ENCODE measurements at places on chromosomes 11 and 22.

DNA sequence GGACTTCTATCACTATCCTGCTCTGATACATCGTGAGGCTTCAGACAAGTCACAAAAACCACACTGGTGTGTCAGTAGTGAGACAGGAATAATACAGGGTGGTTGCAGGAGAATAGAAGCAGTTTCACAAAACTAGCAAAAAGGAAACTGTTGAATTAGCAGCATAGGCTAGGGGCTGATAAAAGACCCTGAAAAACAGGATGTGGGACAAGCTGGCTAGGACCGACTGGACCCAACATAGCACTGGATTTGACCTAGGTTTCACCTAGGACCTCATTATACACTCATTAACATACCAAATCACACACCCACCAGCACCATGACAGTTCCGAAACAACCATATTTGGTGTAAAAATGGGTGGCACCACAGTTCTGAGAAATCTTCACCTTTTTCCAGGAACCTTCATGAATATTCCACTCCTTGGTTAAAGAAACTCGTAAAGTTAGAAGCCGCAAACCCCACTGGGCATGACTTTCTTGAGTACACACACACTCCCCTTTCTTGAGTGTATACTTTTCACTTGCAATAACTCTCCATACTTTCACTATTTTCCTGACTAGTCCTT, 76.2 kb downstream of the SLC1A2 start:
- DNase-seq = peak; percentile 68

GRCh38 chr11:96045622-96046456, 121.9 kb upstream of the MTMR2 start:
- no peak for DNase-seq

GRCh38 chr11:15707194-15707593, 592.5 kb downstream of the INSC start:
- DNase-seq = no peak

DNA sequence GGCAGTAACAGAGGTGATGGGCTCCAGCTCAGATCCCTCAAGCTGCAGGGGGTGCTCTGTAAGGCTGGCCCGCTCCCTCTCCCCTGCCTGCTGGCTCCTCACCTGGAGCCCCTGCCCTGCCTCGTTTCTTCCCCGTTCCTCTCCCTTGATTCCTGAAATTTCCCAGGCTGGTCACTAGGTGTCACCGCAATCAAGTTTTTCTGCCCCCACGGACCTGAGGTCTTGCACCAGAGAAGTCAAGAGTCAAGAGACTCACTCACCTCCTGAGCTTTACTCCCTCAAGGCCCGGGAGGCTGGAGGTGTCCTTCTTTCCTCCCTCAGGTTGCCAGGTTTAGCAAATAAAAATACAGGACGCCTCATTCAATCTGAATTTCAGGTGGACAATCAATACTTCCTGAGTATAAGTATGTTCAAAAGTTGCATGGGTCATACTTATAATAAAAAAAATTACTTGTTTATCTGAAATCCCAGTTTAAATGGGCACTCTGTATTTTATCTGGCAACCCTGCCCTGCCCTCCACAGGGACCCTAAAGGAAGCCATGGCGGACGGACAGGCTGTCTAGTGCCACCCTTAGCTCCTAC, 69.2 kb downstream of the SCUBE1 start:
- peak; percentile 61 for DNase-seq

DNA sequence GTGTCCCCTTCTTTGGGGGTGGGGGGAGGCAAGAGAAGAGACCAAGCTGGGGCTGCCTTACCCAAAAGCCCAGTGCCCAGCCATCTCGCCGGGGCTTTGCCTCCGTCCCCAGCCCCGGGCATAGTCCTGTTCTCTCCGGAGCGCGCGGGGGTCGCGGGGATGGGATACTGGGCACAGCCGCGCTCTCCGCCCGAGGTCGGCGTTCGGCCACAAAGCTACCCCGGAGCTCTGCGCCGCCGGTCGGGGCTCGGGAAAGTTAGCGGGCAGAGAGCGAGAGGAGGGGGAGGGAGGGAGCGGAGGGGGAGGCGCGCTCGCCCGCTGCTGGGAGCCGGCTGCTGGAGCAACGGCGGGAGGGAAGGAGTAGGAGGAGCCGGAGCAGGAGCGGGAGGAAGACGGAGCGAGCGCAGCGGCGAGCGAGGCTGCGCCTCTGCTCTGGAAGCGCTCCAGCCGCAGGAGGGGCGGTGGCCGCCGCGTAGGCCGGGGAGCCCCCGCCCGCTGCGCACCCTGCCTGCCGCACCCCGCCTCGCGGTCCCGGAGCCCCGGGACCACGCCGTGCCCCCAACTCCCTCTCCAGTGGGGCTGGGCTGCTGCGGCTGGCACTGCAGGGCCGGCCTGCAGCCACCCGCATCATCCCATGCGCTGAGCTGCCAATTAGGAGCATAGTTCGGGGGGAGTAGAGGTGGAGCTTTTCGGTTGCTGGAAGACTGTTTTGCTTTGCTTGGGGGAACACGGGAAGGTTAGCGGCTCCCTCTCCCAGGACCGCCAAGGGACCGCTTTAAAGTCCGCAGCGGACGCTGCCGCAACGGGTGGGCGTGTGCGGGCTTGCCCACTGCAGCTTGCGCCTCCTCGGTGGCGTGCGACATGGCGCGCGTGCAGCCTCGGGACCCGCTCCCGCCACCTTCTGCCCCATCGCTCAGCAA, at the start of gene SCN4B:
SCN4B (minus strand) TSS at position 272 of the 920 bp plus-strand sequence; CDS start at position 122, 150 bp downstream.
- peak; percentile 14 for DNase-seq

- DNase-seq = no peak
These were observed 147.9 kb upstream of the CADM1 start for GRCh38 chr11:115652094-115652493.

DNA sequence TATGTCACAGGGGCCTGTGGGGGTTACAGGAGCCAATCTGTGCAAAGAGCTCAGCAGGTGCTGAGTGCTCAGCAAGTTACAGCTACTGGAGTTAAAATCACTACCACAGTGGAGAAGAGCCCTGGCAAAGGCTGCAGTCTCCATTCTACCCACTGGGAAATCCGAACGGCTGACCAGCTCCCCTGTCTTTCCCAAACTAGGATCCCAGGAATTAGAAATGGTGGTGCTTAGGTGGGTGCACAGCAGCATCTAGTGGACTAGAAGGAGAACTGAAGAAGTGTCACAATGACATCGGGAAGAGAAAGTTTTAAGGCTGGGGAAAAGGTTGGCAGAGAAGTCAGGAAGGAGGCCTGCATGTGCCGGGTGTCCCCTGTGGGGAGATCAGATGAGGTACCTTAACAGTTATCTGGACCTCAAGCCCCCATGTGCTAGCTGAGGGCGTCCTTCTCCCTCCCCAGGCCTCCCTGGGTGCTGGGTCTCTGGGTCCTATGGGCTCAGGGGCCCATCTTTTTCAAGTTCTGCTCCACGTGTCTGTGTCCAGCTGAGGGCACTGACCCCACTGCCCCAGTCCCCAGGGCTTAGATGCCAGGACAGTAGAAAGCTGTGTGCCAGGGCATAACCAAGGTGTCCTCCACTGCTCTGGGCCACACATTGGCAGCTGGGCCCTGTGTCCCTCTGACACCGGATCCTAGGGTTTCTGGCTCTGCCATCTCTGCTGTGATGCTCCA, 1.9 kb downstream of the PIWIL3 start:
- DNase-seq = no peak

DNA sequence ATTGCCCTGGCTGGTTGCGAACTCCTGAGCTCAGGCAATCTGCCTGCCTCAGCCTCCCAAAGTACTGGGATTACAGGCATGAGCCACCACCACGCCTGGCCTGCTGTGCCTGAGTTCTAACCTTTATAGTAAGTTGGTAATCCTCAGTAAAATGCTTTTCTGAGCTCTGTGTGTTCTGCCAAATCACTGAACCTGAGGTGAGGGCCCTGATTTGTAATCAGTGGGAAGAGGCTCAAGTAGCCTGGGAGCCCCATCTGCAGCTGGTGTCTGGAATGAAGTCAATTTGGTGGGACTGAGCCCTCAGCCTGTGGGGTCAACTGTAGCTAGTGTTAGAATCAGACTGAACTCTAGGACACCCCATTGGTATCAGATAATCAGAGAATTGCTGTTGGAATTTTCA, 72.6 kb upstream of the PARVG start:
- no peak for DNase-seq

DNA sequence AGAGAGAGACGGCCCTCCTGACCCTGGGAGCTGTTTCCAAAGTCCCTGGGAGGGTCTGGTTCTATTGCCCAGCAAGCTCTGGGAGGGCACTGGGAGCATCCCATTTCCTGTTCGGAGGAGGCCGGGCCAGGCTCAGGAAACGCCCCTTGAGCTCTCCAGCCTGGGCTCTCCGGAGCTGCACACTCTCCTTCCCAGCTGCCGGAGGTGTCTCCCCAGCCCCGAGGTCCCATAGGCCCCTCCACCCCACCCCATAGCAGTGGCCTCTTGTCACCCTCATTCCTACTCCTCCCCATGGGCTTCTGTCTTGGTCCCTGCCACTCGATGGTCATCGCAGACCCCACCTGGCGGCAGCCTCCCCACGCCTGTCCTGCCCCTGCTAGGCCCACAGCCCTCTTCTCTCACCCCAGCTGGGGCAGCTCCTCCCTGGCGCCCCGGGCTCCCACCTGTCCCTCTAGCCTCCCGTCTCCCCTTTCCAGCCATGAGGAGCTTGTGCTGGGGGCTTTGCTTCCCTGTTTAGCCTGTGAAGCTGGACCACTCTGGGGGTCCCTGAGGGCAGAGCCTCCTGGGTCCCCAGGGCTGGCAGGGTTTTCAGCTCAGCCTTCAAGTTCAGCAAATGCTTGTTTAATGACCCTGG, 2.8 kb downstream of the TSPAN32 start:
- DNase-seq = no peak

DNA sequence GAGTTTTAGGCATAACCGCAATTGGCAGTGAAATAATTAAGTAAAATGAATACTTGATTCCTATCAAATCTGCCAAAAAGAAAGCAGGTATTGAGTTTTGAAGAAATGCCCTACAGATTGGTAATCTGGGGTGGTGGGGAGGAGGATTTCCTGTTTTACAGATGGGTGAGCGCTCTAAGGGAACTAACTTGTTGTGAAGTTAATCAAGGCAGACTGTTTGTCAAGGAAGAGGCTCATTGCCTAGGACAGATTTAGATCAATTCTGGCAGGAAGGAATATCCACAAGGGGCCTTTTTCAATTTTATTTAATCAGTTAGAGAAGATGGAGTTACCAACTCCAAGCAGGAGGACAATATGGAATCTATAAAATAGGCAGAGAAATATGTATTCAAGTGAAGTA, 271.5 kb upstream of the CCDC90B start:
- DNase-seq = no peak
